Bronchial smooth muscle cell (primary cell): ENCODE measurements at places on chromosomes 2 and 18. TPM values are rescaled to one million over a fixed set of nuclear protein-coding genes. Genes with fewer than 3 reads are reported as not detected.

CNGA3 gene
- 0.16 TPM in 1 of 2 replicates, not detected in the other for total RNA-seq

PLEKHH2 gene
- total RNA-seq, result 4.4 and 6.5 TPM in 2 replicates

PKDCC gene
- 30.3 and 53.1 TPM in 2 replicates for total RNA-seq

PRSS56 gene
- not detected in 2 replicates for total RNA-seq

SLC35F6 gene
- 26.3 and 33.6 TPM in 2 replicates for total RNA-seq

COL6A3 gene
- 1,632 and 2,334 TPM in 2 replicates for total RNA-seq

XDH gene
- total RNA-seq, result 0.16 and 0.17 TPM in 2 replicates

MREG gene
- total RNA-seq, result 1.5 and 1.6 TPM in 2 replicates

RAB27B gene
- 0.52 and 38.5 TPM in 2 replicates for total RNA-seq

BIRC6 gene
- total RNA-seq, result 119 and 157 TPM in 2 replicates

RNU2-63P gene
- 17.5 and 251 TPM in 2 replicates for total RNA-seq
